ENCODE measurements at places on chromosomes 5 and 9.

- DNase-seq: peak; percentile 42
Measured at GRCh38 chr9:79129865-79130480, 441.8 kb upstream of the TLE4 start.

DNA sequence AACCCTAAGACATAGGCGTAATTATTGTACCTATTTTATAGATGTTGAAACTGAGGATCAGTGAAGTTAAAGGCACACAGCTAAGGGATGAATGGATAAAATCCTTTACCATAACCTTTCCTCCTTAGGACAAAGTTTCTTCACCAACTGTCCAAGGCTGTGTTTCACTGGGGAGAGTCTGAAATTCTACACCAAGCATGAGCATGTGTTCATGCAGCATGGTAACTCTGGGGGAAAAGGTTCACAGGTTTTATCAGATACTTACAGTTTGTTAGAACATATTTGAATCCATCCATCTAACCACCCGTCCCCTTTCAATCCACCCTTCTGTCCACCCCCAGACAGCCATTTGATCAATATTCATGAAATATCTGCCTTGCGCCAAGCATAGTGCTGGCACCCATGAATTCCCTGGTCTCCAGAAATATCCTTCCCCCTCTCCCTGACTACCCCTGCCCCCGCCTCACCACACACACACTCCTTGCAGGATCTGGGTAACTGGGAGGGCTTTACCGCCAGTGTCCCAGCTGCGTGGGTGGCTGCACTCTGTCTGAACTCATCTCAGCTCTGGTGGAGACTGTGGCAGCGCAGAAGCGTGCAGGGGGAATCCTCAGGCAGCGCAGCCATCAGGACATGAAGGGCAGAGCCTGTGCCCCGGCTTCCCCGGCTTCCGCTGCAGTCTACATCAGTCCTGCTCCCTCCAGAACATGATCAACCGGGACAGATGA, 6.3 kb upstream of the KCNIP1 start:
- DNase-seq: no peak

GRCh38 chr9:90142580-90142979, 500.0 kb downstream of the DIRAS2 start:
- peak; percentile 7 for DNase-seq

- no peak for DNase-seq
Measured at GRCh38 chr9:37977851-37978480, 74.0 kb upstream of the SLC25A51 start.

- DNase-seq: peak; percentile 52
Measured at GRCh38 chr5:137619191-137619870, 116.6 kb downstream of the KLHL3 start.

GRCh38 chr9:4042991-4043390, 256.9 kb downstream of the GLIS3 start:
- DNase-seq: no peak

GRCh38 chr5:60060389-60060788, 166.9 kb upstream of the PDE4D start:
- no peak for DNase-seq

- no peak for DNase-seq
Measured at GRCh38 chr9:116124472-116125040, 29.0 kb upstream of the PAPPA start.

- DNase-seq: no peak
Measured at GRCh38 chr5:42572313-42572712, 149.1 kb downstream of the GHR start.

DNA sequence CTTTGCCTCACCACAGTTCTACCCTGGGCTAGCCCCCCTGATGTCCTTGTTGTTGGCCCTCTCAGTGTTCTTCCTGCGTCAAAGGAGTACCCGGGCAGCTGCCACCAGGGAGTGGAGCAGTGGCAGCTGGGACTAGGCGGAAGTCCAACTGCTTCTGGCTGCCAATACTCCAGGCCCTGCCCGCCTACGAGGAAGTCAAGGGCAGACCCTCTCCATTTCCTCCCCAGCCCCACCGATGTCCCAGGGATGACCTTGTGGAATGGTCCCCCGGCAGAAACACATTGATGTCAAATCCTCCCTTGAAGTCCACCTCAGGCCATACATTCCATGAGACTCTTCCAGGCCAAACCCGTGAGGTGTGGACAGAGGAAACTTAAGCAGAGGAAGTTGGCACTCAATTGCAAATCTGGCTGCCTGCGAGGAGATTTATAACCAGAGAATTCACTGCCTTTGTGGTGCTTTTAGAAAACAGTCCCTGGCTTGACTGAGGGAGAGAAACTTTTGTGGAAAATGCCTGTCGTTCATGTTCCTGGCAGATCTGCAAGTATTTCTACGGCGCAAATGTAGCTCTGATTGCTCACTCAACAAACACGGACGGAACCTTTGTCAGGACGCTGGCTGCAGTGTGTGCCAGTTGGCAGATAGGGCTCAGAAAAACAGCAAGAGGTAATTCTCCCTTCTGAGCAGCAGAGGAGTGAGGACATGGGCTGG, 339.7 kb downstream of the RAB3C start:
- no peak for DNase-seq

- DNase-seq: no peak
Measured at GRCh38 chr5:135514116-135514515, 21.6 kb downstream of the NEUROG1 start.

DNA sequence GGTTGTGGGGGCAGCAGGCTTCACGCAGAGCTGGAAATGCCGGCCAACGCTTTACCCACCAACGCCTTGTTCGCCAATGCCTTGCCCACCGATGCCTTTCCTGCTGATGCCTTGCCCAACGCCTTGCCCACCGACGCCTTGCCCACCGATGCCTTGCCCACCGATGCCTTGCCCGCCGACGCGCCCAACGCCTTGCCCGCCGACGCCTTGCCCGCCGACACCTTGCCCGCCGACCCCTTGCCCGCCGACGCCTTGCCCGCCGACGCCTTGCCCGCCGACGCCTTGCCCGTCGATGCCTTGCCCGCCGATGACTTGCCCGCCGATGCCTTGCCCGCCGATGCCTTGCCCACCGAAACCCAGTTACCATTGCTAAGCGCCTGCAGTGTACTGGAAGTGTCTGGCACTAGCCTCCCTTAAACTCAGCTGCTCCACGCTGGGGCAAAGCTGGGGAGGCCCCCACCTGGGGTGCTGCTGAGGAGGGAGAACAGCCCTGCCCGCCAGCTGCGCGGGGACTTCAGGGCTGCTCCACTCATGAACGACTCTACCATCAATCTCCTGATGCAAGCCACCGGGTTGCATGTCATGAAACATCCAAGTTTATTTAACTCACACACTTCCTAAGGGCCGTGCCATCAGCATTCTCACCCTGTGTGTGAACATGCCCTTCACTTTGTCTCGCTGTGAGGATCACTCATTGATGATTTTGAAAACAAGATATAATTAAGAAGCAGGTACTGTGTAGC, 1.8 kb downstream of the SLC6A18 start:
- no peak for DNase-seq

DNA sequence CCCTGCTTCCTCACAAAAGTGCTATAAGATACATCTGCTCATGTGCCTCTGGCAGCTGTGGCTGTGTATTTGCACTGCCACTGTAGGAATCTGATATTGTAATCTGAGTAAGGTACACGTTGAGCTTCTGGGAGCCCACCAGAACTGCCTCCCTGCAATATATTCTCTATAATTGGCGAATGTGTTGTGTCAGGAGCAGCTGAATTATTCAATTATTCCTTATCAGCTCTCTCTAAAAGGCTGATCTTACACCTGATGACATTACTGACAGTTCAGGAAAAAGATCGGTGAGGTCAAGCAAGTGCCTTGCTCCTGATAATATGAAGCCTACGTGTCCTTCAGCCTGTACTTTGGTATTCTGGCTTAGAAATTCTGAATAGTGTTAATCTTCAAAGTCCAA, 1015.0 kb downstream of the CDH9 start:
- no peak for DNase-seq

GRCh38 chr5:180557217-180557809, 34.0 kb downstream of the SCGB3A1 start:
- DNase-seq: peak; percentile 0

GRCh38 chr5:28254846-28255245, 1216.5 kb upstream of the CDH9 start:
- DNase-seq: peak; percentile 58

Data from HT1080 (cell line).